ENCODE measurements at places on chromosomes 13 and 19.

- DNase-seq = no peak
Observed at GRCh38 chr13:80306337-80306972, 34.5 kb downstream of the SPRY2 start.

DNA sequence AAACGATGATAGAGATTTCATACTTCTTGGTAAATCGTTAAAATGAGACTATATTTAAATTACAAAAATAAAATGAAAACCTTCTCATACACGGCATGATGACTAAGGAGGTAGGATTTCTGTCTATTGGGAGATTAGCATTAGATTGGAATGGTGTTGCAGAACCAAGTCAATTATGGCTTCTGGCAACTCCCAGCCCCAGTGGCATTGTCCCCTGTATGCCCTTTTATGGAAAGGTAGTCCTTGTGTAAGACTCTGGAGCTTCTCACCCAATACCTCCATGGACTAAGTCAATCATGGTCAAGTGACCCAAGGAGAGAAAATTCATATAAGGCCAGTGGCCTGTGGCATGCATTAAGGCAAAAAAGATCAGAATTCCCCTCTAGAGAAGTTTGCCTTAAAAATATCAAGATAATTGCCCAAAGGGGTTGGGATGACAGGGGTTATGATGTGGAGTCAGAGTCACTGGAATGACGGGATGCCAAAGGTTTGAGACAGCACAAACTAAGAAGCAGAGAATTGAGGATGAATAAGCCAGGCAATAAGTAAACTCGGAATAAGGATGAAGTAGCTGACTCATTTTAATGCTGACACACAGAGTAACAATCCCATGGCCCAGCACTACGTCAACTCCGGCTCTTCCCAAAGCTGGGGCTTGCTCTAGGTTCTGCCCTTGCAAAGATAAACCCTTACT, 57.8 kb upstream of the POSTN start:
- peak; percentile 97 for DNase-seq

GRCh38 chr19:23774106-23774505, 15.4 kb upstream of the ZNF681 start:
- no peak for DNase-seq

DNA sequence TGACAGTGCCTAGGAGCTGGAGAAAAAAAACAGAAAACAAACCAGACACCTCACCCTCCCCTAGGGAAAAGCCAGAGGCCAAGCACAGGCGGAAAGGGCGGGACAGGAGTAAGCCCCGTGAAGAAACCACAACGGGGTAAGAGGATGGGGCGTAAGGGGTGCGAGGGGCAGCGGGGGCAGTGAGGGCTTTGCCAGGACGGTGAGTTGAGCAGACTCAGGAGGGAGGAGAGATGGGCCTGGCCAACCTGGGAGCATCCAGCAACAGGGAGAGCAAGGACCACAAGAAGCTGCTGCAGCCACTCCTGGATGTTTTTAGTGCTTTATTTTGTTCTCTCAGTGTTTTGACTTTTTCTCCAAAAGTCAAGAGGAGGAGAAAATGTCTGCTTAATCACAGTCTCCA, 114.1 kb upstream of the SOX1 start:
- no peak for DNase-seq

GRCh38 chr13:65605396-65605795, 1624.7 kb downstream of the PCDH9 start:
- DNase-seq = no peak

DNA sequence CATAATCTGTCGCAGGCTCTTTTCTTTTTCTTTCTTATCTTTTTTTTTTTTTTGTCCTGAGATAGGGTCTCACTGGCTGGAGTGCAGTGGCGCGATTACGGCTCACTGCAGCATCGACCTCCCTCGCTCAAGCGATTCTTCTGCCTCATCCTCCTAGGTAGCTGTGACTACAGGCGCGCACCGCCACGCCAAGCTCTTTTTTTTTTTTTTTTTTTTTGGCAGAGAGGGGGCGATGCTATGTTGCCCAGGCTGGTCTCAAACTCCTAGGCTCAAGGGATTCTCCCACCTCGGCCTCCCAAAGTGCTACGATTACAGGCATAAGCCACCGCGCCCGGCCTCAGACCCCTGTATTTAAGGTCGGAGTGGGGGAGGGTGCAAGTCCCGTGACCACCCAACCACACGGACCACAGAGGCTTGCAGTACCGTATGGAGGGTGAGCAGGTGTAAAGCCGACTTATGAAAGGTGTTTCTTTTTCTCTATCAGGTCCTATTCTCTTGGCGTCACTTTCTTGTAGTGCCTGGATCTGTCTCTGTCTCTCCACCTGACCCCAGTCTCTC, 2.0 kb downstream of the PHLDB3 start:
- no peak for DNase-seq

DNA sequence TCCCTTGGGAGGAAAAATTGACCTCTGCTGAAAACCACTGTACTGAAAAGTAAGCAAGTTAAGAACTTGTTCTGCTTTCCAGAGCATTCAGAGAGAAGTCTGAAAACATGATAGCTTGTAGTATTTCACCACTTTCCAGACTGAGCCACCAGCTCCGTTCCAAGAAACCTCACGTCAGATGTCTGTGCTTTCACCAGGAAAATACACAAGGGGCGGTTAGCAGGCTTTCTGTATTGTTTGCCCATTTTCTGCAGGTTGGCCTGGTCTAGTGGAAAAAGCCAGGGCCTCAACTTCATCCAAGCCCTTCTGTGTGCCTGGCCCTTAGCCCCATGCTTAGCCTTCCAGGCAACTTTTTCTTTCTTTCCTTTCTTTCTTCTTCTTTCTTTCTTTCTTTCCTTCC, 36.4 kb downstream of the RXFP2 start:
- DNase-seq = no peak

- DNase-seq = peak; percentile 90
Observed at GRCh38 chr13:51793570-51794271, 10.2 kb downstream of the DHRS12 start.

All from epithelial cell of esophagus (primary cell).